ENCODE measurements at places on chromosomes 16 and 17. TPM values are rescaled to one million over a fixed set of nuclear protein-coding genes. Genes with fewer than 3 reads are reported as not detected.

Gene HOXB6
- 0.13 TPM for total RNA-seq

Gene ITPRIPL2
- 14.7 TPM for total RNA-seq

Gene RPS2
- total RNA-seq: 6,247 TPM

DNA sequence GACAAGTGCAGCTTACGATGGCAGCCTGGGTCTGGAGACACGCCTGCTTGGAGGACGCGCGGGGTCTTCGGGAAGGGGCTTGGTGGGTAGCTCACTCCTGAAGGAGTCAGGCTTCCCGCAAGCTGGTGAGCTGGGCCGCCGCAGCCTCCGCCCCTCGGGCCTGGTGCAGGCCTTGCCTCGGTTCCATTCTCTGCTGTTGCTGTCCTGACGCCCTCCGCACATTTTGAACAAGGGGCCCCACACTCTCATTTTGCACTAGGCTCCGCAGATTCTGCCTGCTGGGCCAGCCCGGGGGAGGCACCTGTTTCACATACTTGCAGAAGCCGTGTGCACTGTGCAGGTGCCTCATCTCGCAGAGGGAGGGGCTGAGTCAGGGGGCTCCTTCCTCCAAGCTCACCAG lies 31.9 kb upstream of the CBX4 start:
- no peak for DNase-seq

- DNase-seq: no peak
Measured at GRCh38 chr16:84207879-84208278, 16.9 kb downstream of the ADAD2 start.

- DNase-seq: no peak
Measured at GRCh38 chr16:57023541-57024249, 34.3 kb downstream of the NLRC5 start.

- no peak for DNase-seq
Measured at GRCh38 chr16:86508028-86508946, 2.0 kb upstream of the FOXF1 start.

- no peak for DNase-seq
Measured at GRCh38 chr17:4008082-4008435, 43.8 kb upstream of the ATP2A3 start.

DNA sequence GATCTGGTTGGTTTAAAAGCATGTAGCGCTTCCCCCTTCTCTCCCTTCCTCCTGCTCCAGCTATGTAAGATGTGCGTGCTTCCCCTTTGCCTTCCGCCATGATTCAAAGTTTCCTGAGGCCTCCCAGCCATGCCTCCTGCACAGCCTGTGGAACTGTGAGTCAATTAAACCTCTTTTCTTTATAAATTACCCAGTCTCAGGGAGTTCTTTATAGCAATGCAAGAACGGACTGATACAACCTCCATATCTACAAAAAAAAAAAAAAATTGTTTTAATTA lies 16.6 kb upstream of the PDXDC1 start:
- DNase-seq: no peak

- DNase-seq: no peak
Measured at GRCh38 chr16:2799205-2799858, 1.1 kb downstream of the PRSS41 start.

DNA sequence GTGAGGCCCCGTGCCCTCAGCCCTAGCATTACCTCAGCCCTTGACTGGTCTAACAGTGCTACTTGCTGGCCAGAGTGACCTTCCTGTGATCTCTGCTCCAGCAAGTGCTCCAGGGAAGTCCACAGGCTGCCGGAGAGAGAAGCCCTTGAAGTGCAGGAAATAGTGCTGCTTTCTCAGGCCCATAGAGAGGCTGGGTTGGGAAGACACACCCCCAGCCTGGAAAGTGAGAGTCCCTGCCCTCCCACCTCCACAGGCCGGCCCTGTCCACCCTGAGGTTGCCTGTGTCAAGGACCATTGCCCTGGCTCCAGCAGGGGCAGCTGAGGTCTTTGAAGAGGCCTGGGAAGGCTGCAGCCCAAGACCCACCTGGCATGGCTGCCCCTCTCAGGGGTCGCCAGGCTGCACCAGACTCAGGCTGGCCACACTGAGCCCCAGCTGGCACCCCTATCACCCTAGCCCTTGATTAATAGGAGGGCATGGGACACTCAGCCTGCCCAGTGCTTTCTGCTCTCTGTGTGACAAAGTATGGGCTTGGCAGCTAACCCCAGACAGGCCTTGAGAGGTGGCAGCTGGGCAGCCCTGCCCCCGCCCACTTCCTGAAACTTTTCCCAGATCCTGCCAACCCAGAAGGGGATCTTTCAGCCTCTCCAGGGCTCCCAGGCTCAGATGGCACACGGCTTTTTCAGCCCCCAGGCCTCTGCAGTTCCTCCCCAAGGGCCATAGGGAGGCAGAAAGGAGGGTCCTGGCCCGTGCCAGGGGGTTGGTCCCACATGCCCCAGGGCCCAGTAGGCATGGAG lies 21.7 kb downstream of the ATP6V0D1 start:
- no peak for DNase-seq

DNA sequence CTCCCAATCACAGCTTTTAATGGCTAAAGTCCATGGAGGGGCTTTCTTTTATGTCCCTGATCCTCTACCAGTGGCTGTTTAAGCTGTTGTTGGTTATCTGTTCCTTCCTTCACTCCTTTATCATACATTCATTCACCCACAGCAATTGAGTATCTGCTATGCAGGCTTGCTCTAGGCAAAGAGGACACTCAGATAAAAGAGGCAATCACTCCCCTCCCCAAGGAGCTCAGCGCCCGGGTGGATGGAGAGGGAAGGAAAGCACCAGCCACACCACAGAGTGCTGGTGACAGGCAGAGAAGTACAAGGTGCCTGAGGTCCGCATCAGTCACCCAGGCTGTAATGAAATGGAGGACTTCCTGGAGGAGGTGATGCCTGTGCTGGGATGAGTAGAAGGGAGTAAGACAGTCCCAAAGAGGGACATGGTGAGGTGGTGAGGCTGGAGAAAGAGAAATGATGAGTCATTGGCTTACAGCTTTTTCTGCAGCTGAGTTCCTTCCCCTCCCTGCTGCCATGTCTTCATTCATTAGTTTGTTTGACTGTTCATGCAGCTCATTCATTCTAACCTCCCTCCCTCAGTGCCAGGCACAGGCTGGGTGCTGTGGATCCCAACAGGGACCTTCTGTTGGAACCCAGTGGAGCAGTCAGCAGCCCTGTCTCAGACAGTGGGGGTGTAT lies 12.8 kb upstream of the NGFR start:
- no peak for DNase-seq

All from GM12878 (cell line).